ENCODE measurements at places on chromosomes 4 and X.

GRCh38 chr4:100986360-100986868, 360.9 kb downstream of the PPP3CA start:
- DNase-seq, result no peak

DNA sequence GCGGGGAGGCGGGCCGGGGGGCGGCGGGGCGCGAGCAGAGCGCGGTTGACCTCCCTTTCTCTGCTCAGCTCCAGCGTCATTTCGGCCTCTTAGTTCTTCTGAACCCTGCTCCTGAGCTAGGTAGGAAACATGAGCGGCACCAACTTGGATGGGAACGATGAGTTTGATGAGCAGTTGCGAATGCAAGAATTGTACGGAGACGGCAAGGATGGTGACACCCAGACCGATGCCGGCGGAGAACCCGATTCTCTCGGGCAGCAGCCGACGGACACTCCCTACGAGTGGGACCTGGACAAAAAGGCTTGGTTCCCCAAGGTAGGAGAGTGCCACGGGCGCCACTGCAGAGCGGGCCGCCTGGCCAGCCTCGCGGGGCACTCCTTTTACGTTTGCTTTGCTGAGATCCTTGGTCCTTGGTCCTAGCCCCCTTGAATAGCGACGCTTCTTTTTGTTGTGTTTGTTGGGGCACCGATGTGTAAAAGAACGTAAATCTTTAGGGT, at the start of gene HTATSF1:
Gene HTATSF1 (plus strand): TSS at position 37 of the 497 bp plus-strand sequence. CDS start 93 bp downstream, at position 130.
- no peak for DNase-seq

GRCh38 chrX:131365766-131366165, 76.7 kb upstream of the IGSF1 start:
- DNase-seq, result no peak

DNA sequence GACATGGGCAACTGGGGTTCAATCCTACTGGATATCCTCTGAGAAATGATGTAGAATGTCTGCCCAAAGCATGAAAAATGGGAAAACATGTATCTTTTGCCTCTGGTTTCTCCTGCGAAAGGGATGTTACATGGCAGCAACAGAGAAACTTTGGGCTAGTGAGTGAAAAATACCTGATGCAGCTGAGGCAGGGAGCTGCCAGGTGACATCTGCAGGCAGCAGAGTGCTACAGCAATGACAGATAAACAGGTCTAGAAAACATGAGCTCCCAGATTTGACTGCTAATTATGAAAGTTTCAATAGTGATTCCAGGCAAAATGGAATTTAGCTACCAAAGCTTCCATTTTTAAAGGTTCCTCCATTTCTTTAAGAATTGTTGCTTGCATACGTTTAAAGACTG, 4.8 kb upstream of the CXCL1 start:
- no peak for DNase-seq

GRCh38 chr4:80407246-80407645, 71.7 kb downstream of the CFAP299 start:
- DNase-seq, result no peak

- DNase-seq, result no peak
Observed at GRCh38 chrX:123322536-123322935, 138.5 kb downstream of the GRIA3 start.

Data from erythroblast (primary cell).